Lung microvascular endothelial cell (primary cell): ENCODE measurements at places on chromosomes 11 and 22. TPM values are rescaled to one million over a fixed set of nuclear protein-coding genes. Genes with fewer than 3 reads are reported as not detected.

YPEL1 gene
- 2.8 and 5.2 TPM in 2 replicates for total RNA-seq

- no peak for DNase-seq
These were observed 11.5 kb downstream of the TSPAN32 start for GRCh38 chr11:2313051-2313951.

DNA sequence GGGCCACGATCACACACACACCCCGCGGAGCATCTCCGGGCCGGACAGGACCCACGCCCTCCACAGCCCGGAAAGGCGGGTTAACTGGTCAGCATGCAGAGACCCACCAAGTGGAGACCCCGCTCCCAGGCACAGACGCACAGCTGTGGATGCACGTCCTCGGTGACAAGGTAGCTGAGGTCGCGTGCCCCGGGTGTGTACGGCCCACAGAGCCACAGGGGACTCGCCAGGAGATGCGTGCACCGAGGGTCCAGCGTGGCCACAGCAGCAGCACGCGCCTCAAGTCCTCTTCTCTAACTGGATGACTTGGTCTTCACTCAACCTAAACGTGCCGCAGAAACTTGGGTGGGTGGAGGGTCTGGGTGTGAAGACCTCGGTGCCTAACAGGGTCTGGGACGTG, 5.5 kb downstream of the H19 start:
- DNase-seq, result no peak

- DNase-seq, result peak; percentile 79
These were observed 41.1 kb downstream of the DIXDC1 start for GRCh38 chr11:111978028-111978771.
